ENCODE measurements at places on chromosomes 5 and 9.

DNA sequence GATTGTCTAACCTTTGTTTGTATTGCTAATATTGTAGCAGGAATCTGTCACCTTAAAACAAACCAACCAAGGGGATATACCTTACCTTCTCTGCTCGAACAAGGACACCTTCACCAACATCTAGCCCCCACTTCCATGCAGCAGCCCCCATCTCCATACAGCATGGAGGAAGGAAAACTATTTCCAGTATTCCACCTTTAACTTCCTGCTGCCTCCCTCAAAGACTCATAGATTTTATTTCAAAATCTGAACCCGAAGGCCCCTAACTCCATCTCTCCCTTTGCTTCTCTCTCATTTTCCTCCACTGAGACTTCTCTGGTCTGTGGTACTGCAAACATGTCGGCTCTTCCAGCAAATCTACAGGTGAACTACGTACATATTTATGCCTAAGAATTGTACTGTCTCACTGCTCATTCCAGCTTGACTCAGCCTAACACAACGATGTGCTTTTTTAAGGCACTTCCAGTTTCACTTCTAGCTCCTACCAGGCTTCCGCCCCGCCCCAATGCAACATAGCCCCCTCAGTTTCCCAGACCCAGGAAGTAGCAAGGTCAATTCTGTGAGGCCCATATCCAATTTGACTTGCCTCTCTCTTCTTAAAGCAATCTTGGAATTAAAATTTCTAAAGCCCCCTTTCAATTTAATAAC is 70.7 kb upstream of the RNF38 start:
- no peak for DNase-seq

GRCh38 chr9:31774571-31774970 is 609.9 kb upstream of the ACO1 start:
- no peak for DNase-seq

DNA sequence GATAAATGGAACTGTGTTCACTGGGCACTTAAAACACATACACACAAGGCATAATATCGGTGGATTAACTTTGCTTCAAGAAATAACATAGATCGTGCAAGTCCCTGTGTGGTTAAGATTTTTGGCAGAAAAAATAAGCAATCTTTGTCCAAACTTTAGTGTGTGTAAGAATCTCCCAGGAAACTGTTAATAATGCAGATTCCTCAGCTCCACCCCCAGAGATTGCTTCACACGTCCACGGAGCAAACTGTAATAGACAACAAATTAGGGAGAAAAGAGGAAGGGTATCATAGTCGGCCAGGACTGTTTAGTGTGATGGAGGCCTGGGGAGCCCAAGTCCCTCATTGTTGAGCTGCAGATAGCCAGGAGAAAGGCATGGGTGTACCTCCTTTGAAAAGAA is 84.8 kb downstream of the PJA2 start:
- DNase-seq: no peak

DNA sequence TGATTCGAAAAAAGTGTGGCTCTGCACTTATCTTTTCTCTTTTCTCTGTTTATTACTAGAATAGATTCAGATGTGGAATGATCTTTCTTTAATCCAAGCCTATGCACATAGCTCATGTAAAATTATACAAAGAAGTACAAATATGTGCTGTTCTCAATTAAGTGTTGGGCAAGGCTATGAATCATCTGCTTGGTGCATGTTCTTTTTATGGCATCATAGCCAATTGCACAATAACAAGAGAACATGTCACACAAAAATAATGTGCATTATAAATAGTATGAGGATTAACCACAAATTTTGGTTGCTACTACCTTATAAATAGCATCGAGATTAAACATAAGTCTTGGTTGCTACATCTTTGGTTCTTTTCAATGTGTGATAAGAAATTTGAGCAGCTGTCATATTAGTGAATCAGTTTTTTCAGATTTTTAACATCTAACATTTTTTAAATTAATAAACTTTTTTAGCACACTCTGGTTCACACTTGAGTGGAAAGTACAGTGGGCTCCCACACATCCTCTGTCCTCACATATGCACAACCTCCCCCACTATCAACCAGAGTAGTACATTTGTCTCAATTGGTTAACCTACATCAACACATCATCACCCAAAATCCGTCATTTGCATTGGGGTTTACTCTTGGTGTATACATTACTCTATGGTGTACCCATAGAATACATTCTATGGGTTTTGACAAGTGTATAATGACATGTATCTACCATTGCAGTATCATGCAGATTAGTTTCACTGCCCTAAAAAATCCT is 6.8 kb upstream of the RECK start:
- DNase-seq: no peak

GRCh38 chr9:128254855-128255759 is 20.7 kb downstream of the GOLGA2 start:
- peak; percentile 98 for DNase-seq

Measured in 8988T (cell line).